ENCODE measurements at places on chromosomes 2 and 18.

GRCh38 chr2:42087857-42088195 lies 40.0 kb downstream of the PKDCC start:
- DNase-seq, result no peak

DNA sequence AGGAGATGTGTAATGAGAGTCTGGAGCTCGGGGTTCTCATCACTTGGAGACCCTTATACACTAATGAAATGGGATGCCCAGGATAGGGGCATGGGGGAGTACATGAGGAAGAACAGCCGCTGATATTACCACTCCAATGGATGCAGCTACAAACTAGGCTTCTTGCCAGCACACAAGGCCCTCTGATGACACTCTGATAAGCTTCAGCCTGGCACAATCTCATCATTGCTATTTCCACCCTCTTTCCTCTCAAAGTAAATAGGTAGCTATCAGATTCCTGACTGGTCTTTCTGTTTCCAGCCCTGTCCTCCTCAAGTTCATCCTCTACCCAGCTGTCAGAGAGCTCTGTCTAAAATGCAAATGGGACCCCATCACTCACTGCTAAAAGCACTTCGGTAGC lies 103.0 kb downstream of the GPR39 start:
- no peak for DNase-seq

- DNase-seq, result peak; percentile 32
Observed at GRCh38 chr2:111139637-111140317, 19.1 kb downstream of the BCL2L11 start.

- no peak for DNase-seq
Observed at GRCh38 chr2:142294225-142294624, 163.4 kb upstream of the LRP1B start.

DNA sequence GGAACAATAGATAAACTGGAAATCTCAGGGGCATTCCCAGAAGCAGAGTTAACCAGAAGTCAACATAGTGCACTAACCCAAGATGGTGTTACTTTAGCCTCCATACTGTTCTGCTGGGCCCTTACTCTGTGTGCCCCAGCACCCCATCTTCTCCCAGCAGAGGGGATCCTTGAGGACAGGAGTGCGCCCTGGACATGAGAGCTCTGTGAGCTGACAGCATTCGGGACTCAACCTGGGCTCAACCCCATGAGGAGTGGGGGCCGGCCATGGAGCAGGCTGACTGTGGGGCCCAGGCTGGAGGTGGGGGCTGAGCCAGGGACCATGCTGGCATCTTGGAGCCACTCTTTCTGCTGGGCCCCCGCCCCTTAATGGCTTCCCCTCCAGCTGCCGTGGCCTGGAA lies 156.3 kb upstream of the HS6ST1 start:
- no peak for DNase-seq

DNA sequence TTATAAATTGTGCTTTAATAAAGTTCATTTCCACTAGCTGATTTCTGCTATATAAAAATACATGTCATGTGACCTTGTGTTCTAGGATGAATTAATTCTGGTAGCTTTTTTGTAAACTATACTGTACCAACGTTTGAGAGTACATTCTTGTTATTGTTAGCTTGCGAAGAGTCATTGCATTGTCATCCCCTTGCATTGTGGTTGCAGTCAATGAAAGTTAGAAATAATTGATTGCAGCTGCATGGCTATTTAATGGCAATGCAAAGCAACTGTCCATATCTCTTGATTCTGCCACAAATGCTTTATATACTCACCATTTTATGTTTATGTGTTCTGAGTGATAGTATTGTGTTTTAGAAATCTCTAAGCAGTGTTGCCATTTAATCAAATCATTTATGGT lies 91.6 kb downstream of the ZNF407 start:
- peak; percentile 43 for DNase-seq

- DNase-seq, result no peak
Observed at GRCh38 chr18:10076502-10077030, 162.8 kb downstream of the VAPA start.

GRCh38 chr2:69385443-69386151 lies 1.4 kb downstream of the GFPT1 start:
- DNase-seq, result no peak

GRCh38 chr2:218961229-218961628 lies 1.8 kb downstream of the CDK5R2 start:
- DNase-seq, result no peak

GRCh38 chr2:215493376-215493775 lies 57.5 kb upstream of the FN1 start:
- DNase-seq, result no peak

DNA sequence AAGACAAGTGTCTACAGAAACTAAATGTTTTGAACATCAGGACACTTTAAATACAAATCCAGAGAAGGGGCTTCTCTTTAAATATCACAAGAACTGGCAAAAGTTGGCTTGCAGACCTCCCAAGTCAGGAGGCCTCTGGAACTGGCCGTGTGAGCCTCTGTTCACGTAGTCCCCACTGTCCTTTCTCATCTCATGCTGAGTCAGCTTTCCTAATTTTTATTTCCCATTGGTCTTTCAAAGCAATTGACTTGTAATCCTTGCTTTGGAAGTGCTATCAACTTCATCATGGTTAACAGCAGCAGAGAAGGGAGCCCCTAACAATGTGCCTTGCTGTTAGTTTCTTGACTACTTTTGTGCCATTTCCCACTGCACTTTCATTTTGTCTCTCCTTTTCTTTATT lies 303.3 kb downstream of the DPP10 start:
- DNase-seq, result no peak

DNA sequence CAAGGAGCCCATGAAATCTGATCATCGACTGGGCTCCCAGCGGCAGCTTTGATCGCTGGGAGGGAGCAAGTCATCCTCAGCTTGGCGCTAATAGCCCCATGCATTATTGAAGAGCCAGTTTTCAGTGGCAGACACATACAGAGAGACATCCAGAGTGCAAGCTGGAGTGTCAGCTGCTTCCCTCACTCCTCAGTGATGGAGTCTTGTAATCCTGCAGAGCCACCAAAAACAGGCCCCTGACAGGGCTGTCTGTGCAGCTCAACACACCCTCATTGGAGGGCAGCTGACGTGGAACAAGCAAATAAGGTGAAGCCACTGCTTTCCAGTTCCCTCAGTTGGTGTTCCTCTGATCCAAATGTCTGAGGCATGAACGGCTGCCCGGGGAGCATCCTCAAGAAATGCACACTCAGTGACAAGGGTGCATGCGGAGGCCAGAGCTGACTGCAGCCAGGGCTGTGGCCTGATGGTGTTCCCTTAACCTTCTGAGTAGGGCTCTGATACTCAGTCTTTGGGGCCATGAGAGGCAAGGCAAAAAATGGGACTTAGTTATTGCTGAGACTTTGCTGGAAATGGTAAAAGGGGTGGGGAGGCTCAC lies 97.4 kb downstream of the RHOB start:
- no peak for DNase-seq

GRCh38 chr18:42784632-42785031 lies 330.9 kb downstream of the RIT2 start:
- DNase-seq, result no peak

- no peak for DNase-seq
Observed at GRCh38 chr2:131153529-131153928, 48.4 kb downstream of the PLEKHB2 start.

- peak; percentile 73 for DNase-seq
Observed at GRCh38 chr2:10303694-10304378, 1.1 kb downstream of the HPCAL1 start.

DNA sequence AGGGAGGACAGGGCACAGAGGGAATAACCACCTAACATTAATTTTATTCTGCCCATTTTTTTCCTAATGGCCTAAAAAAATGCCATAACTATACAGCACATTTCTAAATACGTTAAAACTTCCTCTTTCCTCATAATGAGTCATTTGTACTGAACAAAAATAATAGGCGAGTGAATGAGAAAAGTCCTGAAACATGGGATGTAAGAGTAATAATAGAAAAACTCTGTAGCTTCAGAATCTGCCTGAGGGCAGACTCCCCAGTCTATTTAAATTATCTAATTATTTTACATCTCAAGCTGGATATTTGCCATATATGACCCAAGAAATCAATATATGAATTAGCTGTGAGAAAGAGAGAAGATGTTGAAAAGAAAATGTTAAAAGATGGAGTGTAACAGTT lies 285.1 kb downstream of the TMX3 start:
- no peak for DNase-seq

- no peak for DNase-seq
Observed at GRCh38 chr2:128155970-128156369, 65.0 kb downstream of the UGGT1 start.

DNA sequence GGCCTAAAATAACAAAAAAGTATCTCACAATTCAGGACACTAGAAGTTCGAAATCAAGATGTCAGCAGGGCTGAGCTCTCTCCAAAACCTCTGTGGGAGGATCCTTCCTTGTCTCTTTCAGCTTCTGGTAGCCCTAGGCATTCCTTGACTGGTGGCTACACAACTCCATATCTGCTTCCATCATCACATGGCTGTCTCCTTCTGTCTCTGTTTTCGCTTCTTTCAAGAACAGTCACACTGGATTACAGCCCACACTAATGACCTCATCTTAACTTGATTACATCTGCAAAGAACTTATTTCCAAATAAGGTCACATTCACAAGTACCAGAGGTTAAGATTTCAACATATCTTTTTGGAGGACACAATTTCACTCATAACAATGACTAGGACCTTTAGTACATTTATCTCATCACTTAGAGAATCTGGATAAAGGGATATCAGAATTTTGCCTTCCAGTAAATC lies 275.2 kb downstream of the IRS1 start:
- DNase-seq, result no peak

GRCh38 chr2:158695305-158695704 lies 99.8 kb upstream of the DAPL1 start:
- no peak for DNase-seq

- DNase-seq, result no peak
Observed at GRCh38 chr2:96528006-96528699, 8.4 kb upstream of the ARID5A start.

DNA sequence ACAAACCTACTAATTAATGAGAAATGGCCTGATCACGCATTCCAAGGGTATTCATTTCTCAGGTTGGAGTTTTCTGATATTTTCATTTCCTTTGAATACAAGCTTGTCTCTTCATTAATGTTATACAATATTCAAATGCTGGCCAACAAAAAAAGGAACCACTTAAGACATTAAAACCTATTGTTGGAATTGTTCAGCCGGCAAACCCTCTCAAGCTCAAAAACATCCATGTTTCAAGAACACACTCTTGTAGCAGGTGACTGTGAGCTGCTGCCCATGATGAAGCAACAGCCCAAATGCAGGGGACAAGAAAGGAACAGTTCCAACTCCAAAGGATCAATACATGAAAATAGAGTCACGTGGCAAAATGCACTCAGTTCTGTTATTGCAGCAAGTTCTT lies 454.5 kb downstream of the BCL11A start:
- no peak for DNase-seq
